ENCODE measurements at places on chromosomes 12 and 14.

DNA sequence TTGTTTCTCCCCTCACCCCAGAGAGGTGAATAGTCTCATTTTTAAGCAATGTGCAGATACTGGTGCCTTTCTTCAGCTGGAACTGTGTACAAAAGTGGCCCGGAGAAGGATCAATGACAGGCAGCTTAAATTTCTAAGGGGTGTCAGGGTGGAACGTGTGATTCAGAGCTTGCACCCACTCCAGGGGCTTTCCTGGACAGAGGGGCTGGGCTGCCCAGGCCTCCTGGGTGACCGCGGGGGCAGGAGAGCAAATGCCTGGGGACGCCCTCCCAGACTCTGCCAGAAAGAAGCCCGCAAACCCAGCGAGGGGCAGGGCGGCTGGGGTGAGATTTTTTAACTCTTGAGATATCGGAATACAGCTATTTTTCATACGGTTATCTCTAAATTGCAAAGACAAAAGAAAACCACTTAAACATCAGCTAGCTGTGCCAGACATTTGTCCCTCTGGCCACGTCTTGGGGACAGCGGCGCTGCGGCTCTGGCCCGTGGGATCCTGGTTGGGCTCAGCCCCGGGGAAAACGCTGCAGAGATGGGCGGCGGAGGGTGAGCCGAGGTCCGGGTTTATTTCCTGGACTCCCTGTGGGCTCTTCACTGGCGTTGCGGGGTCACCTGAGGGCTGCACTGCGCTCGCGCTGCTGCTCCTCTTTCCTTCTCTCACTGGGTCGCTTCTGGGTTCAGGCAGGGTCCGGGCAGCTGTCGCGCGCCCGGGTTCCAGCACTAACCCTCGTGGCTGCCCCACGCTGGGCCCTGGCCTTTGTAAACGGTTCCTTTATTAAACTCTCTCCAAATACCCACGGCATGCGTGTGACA is 35.8 kb downstream of the NFKBIA start:
- no peak for DNase-seq

DNA sequence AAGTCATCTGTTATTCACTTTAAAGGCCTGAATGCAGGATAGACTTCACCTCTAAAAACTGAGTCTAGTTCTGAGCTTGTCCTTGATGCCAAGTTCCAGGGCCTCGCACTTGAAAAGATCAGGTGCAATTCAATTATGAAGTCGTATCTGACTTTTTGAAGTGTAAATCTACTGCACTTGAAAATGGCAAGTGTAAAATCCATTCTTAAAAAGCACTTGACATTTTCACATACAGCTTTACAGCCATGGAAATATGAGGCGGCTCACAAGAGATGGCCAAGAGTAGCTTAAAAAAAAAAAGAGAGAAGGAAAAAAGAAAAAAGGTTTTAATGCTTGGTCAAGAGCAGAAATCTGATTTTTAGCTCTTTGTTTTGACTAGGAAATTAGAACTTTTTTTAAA is 172.5 kb downstream of the GXYLT1 start:
- no peak for DNase-seq

DNA sequence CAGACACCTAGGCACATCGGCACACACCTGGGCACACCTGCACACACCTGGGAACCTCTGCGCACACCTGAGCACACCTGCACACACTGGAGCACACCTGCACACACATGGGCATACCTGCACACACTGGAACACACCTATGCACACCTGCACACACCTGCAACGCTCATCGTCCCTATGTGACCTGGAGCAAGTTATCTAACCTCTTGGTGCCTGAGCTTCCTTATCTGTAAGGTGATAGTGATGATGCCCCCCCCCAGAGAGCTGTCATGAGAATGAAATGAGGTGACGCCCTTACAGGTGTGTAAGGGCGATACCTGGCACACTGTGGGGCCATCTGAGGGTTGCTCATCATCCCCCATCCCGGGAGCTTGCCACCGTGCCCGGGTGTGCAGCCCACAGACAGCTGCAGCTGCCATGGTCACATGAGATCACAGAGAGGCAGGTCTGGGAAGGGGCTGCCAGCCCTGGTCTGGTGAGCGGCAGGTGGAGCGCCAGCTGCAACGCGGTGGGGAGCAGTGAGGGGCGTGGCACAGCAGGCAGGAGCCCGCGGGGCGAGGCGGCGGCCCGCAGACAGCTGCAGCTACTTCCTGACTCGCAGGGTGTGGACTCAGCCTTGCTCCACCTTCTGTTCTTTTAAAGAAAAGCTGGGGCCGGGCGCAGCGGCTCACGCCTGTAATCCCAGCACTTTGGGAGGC is 59.9 kb upstream of the FBRSL1 start:
- no peak for DNase-seq

GRCh38 chr12:13504074-13504473 is 307.5 kb downstream of the EMP1 start:
- no peak for DNase-seq

DNA sequence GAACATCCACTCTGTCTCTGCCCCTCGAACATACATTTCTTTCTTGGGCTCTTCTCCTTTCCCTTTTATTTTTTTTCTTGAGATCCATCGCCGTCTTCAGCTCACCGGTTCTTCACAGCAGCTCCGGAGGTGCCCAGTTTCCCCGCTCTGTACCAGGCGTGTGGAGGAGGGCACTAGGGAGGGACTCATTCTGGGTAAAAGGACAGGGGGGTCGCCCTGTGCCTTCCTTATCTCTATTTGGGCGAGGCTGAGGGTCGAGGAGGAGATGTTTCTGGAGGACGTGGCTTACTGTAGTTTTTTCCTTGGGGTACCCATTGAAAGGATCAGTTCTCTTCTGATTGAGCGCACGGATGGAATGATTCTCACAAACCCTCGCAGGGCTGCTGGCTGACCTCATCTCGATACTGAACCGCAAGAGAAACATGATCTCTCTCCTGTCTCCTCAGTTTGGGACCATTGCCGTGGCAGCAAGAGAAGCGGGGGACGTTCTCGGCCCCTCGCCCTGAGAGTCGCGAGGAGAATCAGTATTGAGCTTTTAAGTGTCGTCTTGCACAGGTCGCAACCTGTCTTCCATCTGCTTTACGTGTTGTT is 386 bp downstream of the LIN52 start:
- no peak for DNase-seq

GRCh38 chr12:83666690-83667089 is 980.0 kb downstream of the TMTC2 start:
- DNase-seq, result no peak
